Osteocyte (in vitro differentiated cells): ENCODE measurements at places on chromosomes 4 and X.

- no peak for DNase-seq
These were observed 29.1 kb upstream of the RAB9B start for GRCh38 chrX:103861200-103861599.

DNA sequence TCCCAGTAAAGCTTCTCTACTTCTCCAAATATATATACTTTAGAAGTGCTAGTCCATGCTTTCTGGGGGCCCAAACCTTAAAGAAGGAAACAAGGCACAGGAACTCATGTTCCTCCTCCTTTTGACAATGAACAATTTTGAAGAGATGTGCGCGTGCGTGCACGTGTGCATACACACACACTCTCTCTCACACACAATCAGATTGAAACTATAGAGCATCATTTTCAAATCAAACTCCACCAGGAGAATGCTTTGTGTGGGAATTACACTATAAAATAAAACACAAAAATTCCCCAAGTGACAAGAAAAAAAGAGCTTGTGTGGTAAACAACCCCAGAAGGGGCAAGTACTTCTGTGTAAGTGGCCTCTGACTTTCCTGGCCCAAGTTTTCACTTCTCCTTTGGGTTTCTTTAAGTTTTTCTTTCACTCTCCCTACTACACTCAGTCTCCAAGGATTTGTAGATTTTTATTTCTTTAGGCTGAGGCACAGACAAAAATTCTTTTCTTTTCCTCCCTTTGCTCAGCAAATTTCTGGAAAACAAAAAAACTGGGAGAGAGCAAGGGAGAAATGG is 46.6 kb upstream of the SHISA3 start:
- no peak for DNase-seq

GRCh38 chr4:3288571-3289094 is 4.2 kb upstream of the RGS12 start:
- peak; percentile 70 for DNase-seq

DNA sequence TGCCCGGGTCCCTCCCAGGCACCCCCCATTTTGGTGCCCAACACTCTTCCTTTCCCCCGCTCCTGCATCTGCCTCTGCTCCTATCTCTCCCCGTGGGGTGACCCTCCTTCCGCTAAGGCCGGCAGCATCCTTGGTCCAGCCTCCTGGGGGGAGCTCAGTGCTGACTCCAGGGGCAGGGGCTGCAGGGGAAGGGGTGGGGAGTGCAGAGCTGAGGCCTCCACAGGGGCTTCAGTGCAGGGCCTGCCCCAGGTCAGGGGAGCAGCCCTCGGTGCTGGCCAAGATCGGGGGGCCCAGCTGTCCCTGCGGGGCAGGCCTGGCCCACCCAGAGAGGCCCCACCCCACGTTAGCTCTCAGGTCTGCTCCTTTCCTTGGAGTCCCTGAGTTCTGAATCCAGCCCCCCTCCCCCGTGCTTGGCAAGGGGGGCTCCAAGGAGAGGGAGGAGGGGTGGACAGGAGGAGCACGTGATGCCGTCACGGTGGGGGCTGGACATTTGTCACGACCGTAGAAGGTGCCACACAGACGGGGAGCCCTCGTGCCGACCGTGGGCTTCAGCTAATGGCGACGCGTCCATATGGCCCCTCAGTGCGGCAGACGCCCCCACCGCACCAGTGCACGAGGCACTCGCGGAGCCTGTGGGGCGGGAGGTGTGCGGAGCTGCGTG is 63.5 kb upstream of the ADRA2C start:
- DNase-seq = no peak

DNA sequence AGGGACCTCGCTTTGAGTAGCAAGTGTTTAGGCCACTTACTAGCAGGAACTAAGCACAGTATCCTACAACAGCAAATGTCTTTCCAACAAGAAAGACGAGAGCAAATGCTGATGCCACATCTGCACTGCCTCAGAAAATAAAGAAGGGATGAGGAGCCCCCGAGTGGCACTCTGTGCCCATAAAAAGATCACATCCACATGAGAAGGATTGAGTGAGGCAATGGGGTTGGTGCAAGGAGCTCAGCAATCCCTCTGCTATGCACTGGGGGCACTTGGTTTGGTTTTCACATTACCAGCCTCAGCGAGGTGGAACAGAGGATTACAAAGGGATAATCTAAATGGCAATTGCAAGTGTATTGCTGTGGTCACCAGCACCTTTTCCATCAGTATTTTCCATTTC is 252.8 kb upstream of the SLC7A11 start:
- no peak for DNase-seq

GRCh38 chr4:57110640-57111511 is 691 bp upstream of the IGFBP7 start:
- no peak for DNase-seq

- no peak for DNase-seq
These were observed 371.1 kb upstream of the NDST4 start for GRCh38 chr4:115484479-115484878.

- DNase-seq = no peak
These were observed 51.6 kb downstream of the WDFY3 start for GRCh38 chr4:84914686-84915395.

DNA sequence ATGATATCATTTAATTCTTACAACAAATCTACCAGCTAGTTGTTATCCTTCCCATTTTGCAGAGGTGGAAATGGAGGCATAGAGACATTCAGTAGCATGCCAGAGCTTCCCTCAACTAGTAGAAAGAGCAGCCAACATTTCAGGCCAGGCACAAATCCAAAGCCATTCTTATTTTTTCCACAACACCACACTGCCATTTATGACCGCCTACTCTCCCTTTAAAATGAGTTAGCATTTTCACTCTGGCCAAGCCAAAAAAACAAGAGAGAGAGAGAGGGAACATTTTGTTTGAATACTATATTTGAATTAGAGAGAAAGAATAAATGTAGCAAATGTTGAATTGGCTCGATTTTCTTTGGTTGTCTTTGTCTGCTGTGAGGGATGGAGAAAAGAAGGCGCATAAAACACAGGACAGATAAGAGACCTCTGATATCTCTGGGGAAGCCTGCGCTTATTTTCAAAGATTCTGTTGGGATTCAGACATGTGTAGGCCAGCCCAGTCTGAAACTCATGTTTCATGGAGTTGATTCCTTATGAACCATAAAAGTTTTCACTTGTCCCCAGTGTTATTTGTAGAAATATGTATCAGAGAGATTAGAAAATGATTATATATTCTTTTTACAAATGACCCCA is 265.7 kb downstream of the RAB28 start:
- no peak for DNase-seq

GRCh38 chr4:165945991-165946390 is 73.0 kb downstream of the TLL1 start:
- DNase-seq = no peak

- DNase-seq = no peak
These were observed 167.3 kb downstream of the SLIT2 start for GRCh38 chr4:20418861-20419451.

GRCh38 chr4:155772459-155773195 is 13.8 kb downstream of the GUCY1B1 start:
- no peak for DNase-seq

GRCh38 chrX:83508526-83509253 is 600 bp downstream of the POU3F4 start:
- DNase-seq = no peak

GRCh38 chrX:39795605-39796004 is 302.2 kb downstream of the BCOR start:
- DNase-seq = no peak

GRCh38 chrX:96464880-96465558 is 219.6 kb upstream of the DIAPH2 start:
- DNase-seq = no peak

- DNase-seq = no peak
These were observed 38.8 kb upstream of the MAD2L1 start for GRCh38 chr4:120105472-120105871.

DNA sequence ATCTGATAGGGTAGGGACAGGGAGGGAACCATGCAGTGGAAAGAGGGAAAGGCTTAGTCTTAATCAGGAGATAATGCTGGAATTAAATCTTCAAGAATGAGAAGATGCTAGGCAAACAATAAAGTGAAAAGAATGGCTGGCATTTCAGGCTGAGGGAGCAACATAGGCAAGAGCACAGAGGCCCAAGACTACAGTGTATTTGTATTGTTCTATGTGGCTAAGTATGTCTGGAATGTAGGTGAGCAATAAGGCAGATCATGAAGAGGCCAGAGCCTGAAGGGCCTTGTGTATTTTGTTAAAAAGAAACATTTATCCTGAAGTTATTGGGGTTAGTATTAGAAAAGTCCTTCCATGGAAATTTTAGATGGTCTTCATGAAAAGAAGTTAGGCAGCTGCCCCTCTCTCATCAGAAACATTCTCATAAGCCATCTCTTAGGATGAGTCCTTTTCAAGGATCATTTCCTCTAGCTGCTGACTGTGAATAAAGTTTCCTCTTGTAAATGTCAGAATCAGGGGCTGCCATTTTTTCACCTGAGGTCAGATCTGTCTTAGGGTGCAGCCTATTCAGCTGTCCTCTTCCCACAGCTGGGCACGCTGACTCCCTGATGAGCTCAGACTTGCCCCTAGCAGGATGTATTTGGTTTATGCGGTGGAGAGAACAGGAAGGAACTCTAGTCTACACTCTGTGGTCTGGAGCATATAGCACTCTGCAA is 46.3 kb downstream of the ATP10D start:
- DNase-seq = no peak

DNA sequence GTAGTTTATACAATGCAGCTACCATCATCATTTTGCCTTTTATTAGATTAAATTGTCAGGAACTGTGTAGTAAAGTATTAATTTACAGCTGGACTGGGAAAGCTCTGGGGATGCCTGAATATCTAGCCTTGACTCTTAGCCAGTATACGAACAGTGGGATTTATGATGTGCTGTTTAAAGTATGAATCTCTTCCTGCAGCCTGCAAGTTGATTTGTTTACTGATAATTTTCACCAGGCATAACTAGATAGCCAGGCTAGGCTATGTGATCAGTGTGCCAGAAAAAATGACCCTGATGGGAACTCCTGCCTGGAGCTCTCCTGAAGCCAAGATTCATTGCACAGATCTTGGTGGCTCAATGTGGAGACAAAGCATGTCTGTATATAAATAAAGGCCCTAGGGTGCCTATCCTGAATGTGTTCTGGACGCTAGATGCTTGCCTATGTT is 119.2 kb downstream of the SCLT1 start:
- no peak for DNase-seq

DNA sequence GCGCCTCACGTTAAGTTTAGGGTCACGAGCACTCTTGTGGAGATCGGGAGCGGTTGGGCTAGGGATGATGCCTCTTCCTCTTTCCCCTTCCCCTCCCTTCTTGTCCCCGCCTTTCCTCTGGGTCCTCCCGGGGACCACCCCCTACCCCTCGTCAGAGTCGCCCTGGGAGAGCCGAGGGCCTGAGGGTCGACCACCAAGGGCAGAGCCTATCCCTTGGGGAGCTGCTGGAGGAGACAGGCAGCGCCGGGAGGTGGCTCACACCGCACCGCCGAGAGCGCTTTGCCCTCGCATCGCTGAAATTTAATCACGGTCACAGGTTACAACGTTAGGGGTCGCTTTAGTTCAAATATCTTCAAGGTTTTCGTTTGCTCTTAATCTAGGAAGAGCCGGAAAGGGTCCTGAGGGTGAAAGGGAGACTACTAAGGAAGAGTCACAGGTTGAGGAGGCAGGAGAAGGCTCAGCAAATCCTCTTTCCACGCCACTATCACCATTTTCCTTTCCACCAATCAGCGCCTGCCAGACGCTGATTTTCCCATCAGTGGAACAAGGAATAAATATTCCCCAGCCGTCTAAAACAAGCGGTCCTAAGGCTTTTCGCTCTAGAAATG is 528 bp upstream of the SNCA start:
- no peak for DNase-seq

GRCh38 chr4:167897116-167897515 is 195.2 kb upstream of the ANXA10 start:
- no peak for DNase-seq

DNA sequence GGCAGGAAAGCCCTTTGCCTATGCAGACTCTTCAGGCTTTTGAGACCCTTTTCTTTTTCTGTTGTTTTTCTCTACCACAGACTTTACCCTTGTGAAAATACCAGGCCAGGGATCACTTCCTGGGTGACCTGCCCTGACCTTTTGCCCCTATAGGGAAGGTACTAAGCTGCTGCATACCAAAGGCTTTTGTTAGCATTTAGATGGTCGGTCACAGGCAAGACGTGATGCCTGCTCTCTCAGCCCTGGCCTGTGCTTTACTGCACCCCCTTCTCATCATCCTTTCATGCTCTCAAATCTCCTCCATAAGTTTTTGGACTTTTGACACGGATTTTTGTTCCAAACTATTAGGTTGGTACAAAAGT is 98.2 kb downstream of the ARHGAP10 start:
- DNase-seq = no peak

GRCh38 chrX:3445806-3446490 is 99.5 kb upstream of the MXRA5 start:
- DNase-seq = no peak

GRCh38 chrX:133570549-133570948 is 155.3 kb upstream of the GPC4 start:
- DNase-seq = no peak

GRCh38 chrX:49760290-49760890 is 64.6 kb upstream of the PAGE1 start:
- no peak for DNase-seq

- DNase-seq = no peak
These were observed 21.4 kb upstream of the NOX1 start for GRCh38 chrX:100895365-100896075.

GRCh38 chr4:153705743-153706468 is 21.8 kb downstream of the TLR2 start:
- DNase-seq = no peak

GRCh38 chr4:177374966-177375365 is 65.3 kb downstream of the NEIL3 start:
- DNase-seq = no peak

GRCh38 chr4:38805530-38806145 is 1.0 kb upstream of the TLR1 start:
- no peak for DNase-seq

DNA sequence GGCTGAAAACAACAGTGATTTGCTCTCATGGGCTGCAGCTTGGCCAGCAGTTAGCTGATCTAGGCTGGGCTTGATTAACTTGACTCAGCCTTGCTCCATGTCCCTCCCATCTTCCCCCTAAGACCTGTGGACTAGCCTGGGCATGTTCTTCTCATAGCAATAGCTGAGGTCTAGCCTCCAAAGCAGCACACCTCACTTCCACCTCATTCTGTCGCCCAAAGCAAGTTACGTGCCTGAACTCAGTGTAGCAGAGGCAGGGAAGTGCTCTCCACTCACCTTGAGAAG is 62.2 kb downstream of the EVC start:
- DNase-seq = peak; percentile 67

- DNase-seq = no peak
These were observed 46.2 kb upstream of the NMU start for GRCh38 chr4:55682295-55682694.

DNA sequence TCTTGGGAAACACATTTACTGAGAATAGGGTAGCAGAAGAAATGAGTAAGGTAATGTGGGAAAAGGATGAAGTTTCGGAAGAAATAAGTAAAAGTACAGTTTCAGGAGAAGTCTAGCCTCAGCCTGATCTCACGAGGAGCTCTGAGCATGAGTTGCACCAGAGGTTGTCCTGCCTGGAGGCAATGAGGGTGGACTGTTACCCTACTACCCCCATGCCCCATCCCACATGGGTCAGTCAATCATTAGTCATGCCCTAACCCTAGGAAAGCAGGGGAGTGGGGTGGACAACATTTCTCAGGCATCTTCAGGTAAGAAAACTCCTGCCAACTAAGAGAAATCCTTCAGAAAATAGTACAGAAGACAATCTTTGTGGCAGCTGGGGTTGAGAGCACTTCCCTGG is 35.1 kb downstream of the HS3ST1 start:
- DNase-seq = no peak
